ENCODE measurements at places on chromosomes 13 and 19.

GRCh38 chr13:33022986-33023385 is 6.8 kb downstream of the KL start:
- DNase-seq: no peak

GRCh38 chr13:111790621-111791020 is 276.3 kb upstream of the SOX1 start:
- peak; percentile 3 for DNase-seq

- peak; percentile 98 for DNase-seq
Measured at GRCh38 chr19:6373096-6373812, 660 bp downstream of the ALKBH7 start.

DNA sequence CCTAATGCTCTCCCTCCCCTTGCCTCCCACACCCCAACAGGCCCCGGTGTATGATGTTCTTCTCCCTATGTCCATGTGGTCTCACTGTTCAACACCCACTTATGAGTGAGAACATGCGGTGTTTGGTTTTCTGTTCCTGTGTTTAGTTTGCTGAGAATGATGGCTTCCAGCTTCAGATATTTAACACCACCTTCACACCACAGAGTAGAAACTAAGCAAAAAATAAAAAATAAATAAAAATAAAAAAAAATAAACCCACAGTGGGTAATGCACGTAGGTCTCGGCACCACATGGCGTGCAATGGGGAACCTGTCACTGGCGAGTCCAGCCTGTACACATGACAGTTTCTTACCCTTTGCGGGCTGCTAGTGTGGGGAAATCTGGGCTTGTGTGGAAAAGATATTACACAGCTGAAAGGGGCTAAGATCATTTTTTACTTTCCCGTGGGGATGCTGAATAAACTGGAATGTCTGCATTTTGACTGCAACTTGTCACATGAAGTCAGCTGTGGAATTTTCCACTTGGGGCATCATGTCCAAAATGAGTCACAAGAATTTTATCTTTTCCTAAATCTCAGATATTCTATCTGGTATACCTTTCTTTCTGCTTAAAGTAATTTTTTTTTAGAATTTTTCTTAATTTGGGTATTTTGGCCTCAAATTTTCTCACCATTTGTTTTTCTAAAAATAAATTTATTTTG is 170.5 kb downstream of the IRS2 start:
- DNase-seq: no peak

DNA sequence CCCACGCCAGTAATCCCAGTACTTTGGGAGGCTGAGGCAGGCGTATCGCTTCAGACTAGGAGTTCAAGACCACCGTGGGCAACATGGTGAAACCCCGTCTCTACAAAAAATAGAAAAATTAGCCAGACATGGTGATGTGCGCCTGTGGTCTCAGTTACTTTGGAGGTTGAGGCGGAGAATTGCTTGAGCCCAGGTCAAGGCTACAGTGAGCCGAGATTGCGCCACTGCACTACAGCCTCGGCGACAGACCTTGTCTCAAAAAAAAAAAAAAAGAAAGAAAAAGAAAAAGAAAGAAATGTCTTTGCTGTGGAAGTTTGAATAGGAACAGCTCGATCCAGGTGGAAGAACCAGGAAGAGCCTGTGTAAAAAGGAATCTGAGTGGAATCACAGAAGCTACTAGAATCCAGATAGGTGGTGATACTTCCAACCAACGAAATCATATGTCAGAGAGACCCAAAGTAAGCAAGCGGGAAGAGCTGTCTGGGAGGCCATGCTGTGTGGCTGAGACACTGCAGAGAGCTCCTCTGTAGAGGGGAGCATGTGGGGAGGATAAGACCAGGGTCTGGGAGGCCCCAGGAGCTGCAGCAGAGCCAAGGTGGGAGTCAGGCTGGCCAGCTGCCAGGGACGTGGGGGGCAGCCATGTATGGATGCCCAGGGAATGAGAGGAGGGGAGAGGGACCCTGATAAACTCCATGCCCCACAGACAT is 21.1 kb downstream of the LATS2 start:
- no peak for DNase-seq

DNA sequence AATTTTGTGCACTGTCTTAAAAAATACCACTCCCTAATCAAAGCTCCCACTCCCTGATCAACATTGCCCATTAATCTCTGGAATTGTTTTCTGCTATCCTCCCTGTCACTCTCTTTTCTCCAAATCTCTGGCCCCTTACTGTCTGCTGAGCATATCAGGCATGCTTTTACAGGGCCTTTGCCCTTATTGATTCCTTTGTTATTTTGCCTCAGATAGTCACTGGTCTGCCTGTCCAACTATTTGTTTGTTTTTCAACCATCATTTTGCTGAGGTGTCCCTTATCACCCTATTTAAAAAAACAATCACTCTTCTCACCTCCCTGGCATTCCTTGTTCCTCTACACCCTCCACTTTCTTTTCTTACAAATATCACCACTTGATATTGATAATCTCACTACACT is 153.0 kb downstream of the PCDH9 start:
- no peak for DNase-seq

DNA sequence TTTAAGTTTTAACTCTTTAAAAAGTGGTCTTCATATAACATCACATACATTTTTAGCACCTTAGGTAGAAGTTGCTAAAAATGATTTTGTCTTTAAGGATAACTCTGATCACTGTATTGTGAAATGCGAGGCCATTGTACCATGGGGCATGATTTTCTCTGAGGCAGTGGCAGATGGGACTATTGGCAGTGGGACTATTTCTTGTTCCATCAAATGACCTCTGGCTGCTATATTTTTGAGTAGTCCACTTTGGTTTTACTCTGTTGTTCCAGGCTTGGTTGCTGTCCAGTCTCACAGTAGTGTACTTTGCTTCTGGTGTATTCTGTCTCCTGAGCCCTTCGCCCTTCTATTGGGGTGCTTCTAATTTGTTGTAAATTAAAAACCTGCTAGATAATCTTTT is 156.5 kb downstream of the ATP8A2 start:
- no peak for DNase-seq

GRCh38 chr19:3722443-3723109 is 14.4 kb downstream of the TJP3 start:
- peak; percentile 68 for DNase-seq

DNA sequence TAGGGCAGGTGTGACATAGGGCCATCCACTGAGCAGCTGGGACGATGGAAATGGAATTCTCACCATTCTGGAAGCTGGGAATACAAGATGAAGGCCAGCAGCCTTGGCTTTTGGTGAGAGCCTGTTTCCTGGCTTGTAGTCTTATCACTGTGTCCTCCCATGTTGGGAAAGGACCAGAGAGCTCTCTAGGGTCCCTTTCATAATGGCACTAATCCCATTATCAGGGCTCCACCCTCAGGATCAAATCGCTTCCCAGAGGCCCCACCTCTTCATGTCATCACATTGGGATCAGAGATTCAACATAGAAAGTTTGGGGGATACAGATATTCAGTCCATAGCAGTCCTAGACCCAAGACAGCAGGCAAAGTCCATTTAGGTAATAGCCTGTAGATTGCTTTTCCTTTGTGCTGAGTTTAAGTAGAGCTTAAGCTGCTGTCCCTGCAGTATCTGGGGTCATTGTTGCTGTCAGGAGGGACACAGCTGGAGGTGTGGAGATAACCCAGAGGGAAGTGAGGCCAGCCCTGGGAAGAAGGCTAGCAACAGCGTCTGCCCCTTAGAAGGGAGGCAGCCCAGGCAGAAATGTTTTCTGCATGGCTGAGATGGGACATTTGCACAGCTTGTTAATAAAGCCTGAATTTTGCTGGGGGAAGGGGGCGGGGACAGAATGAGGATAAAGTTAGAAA is 136.5 kb upstream of the GPR12 start:
- DNase-seq: peak; percentile 93

- DNase-seq: no peak
Measured at GRCh38 chr13:96474181-96474557, 384.3 kb downstream of the HS6ST3 start.

DNA sequence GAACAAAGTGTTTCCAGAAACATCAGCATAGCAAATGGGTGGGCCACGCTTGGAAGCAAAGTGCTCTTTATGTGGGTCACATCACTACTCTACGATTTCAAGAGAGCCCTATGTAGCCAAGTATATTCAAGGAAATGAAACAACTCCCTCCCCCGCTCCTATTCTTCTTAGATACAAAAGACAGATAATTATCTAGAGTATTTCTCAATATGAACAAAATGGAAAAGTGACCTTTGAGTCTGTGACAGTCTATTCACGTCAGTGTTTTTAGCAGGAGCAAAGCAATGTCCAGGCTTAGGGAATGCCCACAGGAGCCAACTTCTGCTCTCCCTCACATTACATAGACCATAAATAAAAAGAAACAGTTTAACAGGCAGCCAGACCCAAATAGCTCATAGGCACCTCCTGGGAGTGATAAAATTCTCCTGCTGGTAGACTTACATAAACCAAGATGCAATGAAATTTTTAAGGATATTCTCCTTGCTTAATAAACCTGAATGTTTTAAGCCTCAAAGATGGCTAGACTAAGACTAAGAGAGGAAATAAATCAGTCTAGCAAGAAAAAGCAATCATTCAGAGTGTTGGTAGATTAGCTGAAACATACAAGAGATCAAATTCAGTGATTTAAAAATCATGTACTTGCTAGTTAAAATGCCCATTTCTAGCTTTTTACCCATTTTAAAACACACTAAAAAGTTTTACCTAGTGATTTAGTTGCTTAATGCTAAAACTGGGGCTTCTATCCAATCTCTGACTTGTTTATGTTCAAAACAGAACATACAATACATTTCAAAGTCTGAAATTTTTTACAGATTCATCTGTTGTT is 182.8 kb downstream of the RGCC start:
- DNase-seq: no peak
